HS-27A (cell line): ENCODE measurements at places on chromosomes 2 and 18.
A peak's percentile ranks its signal among the peaks of the same experiment; 100 is the strongest.

- no peak for DNase-seq
These were observed 346.1 kb upstream of the KYNU start for GRCh38 chr2:142531377-142531776.

GRCh38 chr18:22391407-22392345 lies 26.0 kb downstream of the CTAGE1 start:
- DNase-seq: peak; percentile 86

GRCh38 chr2:26086155-26086637 lies 52.3 kb downstream of the RAB10 start:
- DNase-seq: no peak

DNA sequence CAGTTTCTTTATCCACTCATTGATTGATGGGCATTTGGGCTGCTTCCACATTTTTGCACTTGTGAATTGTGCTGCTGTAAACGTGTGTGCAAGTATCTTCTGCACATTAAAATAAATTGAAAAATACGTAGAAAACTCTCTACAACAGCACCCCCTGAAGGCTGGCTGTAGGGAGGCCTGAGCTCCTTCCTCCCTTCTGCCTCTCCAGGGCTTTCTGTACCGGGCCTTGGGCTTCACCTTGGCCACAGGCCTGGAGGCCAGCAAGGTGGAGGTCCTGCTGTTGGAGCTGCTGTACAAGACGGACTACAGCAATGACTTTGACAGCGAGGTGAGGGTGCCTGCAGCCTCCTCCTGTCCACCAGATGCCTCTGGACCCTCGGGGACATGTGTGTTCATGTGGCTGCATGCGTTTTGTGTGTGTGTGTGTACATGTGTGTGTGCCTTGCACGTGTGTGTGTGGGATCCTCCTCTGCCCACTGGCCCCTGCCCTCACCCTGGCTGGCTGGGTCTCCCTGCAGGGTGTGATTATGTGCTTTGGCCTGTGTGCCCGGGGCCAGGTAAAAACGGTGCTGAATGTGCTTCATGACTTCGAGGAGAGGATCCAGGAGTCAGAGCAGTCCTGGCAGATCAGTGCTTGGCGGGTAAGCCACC lies 29.2 kb downstream of the MROH2A start:
- DNase-seq: no peak

DNA sequence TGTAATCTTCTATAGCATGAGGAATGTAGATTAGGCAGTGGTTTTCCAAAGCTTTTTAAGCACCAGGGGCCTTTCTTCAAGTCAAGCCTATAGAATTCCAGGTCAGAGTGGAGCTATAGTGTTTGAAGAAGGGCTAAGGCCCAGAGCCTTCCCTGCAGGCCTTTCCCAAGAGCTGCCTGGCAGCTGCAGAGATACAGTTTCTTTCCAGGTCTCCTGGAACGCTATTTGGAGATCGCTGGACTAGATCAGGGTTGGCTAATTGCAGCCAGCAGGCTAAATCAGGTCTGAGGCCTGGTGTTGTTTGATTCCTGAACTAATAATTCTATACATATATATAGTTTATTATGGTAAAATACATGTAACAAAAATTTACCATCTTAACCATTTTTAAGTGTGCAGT lies 319.0 kb upstream of the SPRED2 start:
- no peak for DNase-seq

- DNase-seq: no peak
These were observed 25.4 kb upstream of the MGAT5 start for GRCh38 chr2:134228493-134228903.
